ENCODE measurements at places on chromosomes 3 and 15.

GRCh38 chr3:148360051-148360450, 337.7 kb upstream of the AGTR1 start:
- no peak for DNase-seq

DNA sequence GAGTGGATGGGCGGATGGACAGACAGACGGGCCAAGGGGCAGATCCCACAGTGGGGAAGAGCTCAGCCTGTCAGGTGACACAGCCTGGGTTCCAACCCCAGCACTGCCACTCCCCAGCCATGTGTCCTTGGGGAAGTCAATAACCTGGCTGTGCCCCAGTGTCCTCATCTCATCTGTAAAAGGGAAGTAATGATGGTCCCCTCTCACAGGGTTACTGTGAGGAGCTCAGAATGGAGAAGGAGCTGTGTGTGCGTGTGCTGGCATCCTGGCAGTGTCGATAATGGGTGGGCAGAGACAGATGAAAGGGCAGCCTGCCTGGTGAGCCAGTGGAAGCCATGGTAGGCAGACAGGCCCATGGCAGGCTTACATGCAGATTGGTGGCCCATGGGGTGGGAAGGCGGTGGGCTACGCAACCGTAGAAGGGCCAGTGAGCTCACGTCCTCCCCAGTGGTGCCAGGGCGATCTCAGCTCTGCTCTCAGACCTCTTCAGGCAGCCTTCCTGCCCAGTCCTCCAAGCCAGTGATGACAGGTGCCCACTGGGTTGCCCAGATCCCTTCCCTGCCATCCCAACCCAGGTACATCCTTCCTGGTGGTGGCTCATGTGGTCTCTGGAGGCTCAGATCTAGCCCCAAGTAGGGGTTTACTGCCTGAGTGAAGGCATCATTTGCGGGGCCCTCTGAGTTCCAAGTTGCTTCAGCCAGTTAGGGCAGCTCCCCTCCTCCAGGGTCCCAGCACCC, 2.3 kb upstream of the DNAJB8 start:
- no peak for DNase-seq

DNA sequence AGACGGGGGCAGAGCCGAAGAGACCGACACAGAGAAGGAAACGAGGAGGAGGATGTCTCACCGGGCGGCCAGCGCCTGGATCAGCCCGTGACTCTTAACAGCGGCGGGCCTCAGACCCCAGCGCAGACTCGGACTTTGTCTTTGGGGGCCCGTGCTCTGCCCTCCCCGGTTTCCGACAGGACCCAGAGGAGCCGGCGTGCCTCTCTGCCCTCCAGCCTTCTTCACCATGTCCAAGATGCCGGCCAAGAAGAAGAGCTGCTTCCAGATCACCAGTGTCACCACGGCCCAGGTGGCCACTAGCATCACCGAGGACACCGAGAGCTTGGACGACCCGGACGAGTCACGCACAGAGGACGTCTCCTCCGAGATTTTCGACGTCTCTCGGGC, 1.0 kb downstream of the TSC22D2 start:
- DNase-seq = no peak

GRCh38 chr3:170760174-170760526, 109.8 kb downstream of the RPL22L1 start:
- no peak for DNase-seq

GRCh38 chr15:38874464-38874863, 309.9 kb upstream of the RASGRP1 start:
- no peak for DNase-seq

DNA sequence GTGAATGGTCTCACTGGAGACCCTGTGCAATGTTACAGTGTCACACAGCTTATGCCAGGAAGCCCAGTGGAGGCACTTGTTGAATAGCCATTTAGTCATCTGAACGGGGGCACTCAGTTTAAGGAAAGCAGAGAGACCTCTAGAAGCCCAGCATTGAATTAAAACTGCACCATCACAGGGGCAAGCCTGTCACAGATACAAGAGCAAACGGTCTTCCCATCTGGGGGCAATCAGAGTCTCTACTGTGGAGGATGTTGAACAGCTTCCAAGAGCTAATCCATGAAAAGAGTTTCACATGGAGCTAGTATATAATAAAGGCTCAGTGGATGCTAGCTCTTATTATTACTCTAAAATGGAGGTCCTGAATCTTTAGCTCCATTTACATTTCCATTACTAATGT, 553.7 kb upstream of the ARRDC4 start:
- DNase-seq = no peak
